Thoracic aorta (tissue), 2 donors: ENCODE measurements at places on chromosomes 1 and 21.

DNA sequence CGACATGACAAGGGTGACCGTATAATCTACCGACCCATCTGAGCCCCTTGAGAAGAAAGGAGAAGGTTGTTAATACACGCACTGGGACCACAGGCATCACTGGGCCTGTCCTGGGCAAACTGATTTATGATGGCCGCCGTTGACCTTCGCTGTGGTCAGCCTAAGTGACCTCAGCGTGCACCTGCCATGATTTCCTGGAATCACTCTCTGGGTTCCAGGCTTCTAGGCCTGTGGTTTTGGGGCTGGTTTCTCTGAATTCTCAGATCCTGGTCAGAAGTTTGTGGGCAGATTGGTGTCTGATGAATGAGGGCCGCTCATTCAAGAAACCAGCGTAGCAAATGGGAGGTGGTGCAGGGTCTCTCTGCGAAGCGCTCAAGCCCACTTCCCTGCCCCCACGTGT, 64.0 kb downstream of the SIK1 start:
- no peak for DNase-seq

DNA sequence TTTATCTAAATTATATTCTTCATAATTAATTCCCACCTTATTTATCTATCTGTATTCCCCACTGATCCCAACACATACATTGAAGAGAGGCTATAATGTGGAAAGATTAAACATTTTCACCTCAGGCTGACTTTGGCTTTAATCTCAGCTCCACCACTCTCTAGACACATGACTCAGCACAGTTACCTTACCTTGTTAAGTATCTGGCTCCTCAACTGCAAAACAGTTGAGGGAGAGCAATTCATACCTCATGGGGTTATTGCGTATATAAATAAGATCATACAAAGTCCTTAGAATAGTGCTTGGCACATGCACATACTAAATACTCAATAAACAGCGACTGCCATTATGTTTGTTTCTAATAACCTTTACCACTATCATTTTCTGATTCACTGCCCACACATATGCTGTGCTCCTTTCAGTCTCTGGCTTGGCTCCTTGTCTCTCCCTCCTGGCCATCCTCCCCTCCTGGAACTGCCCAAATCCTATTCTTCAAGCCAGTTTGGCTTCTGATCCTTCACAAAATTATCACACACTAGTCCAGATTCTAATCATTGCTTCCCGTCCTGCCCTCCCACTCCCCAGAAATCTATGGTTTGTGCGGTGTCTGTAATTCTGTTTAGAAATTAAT, 50.1 kb downstream of the BCL9 start:
- DNase-seq, result no peak

DNA sequence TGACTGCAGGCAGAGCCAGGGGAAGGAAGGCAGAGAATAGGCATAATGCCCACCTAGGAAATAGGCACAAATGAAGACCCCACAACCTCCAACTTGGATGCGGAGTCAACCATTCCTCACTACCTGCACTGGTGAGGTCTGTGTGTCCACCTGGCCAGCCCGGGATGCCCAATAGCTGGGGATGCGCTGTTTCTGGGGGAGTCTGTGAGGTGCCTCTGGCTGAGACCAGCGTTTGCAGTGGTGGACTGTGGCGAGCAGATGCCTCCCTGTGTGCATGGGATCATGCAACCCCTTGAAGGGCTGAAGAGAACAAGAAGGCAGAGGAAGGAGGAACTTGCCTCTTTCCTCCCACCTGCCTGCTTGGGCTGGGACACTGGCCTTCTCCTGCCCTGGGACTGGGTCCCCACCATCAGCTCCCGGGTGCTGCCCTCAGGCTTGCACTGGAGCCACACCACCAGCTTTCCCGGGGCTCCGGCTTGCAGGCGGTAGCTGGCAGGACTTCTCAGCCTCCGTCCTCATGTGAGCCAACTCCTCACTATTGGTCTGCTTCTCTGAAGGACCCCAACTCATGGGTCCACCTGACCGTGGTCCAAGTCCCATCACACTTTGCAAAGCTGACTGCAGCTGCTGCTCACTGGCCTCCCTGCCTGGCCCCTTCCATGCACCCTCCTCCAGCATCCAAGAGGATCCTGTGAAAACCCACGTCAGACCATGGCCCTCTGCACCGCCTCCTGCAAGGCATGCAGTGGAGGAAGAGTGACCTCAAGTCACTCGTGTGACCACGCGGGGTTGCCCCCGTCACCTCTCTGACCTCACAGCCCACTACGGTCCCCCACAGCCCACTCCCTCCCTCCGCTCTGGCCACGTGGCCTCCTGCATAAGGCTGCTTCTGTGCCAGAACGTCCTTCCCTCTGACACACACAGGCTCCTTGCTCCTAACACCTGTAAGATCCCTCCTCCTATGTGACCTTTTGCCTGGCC, 2.7 kb upstream of the PDE9A start:
- DNase-seq, result no peak

- DNase-seq, result no peak
These were observed 12.4 kb upstream of the GPR61 start for GRCh38 chr1:109527098-109527811.

- no peak for DNase-seq
These were observed 22.3 kb upstream of the AGPAT3 start for GRCh38 chr21:43842742-43843141.

- DNase-seq, result no peak
These were observed 43.9 kb downstream of the LMX1A start for GRCh38 chr1:165312591-165312990.

DNA sequence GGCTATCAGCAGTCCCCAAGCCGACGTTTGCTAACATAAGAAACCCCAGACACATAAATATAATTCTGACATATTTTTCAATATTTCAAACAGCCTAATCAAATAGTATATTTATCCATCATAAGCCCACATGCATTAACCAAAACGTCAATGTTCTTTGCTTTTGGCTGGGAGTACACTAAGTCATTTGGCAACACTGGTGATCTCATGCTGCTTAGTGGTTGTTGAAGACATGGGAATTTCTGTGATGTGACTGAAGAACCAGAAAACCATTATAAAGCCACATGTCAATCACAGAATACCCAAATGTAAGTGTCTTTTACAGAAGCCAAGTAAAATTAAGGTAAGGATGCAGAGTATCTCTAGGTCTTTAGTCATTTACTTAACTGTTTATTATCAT, 57.6 kb downstream of the PLPPR5 start:
- no peak for DNase-seq
